ENCODE measurements at places on chromosomes 3 and 15.
A peak's percentile ranks its signal among the peaks of the same experiment; 100 is the strongest.

GRCh38 chr15:73022161-73022560, 30.1 kb upstream of the NEO1 start:
- no peak for DNase-seq

DNA sequence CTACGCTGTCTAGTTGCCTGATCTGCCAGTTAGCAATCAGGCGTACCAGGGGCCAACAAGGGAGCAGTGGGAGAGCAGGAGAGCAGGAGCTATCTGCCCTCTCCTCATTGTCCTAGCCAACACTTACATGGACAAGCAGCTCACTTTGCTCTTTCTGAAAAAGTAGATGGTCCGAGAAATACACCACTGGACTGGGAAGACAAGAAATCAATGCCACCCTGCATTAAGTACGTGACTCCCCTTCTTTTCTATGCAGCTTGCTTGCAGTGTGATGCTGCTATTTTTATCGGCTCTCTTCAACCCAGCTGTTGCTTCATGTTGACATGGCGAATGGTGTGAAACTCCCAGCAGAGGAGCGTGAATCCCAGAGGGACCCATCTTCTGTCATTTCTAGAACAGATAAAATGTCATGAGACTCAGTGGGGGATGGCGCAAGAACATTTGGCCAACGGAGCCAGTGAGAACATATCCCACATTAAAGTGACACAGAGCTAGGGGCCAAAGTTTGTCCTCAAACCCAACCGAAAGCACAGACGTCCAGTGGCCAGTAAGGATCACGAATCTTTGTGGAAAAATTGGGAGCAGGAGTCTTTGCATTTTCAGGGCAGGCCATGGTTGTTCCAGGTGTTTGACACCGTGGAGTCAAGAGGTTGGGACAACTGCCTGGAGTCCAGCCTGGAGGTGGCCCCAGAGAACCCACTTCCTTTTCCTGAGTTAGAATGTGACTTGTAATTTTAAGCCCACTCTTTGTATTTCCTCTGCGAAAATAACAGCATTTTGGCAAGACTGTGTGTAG, 53.7 kb upstream of the MEF2A start:
- DNase-seq = no peak

DNA sequence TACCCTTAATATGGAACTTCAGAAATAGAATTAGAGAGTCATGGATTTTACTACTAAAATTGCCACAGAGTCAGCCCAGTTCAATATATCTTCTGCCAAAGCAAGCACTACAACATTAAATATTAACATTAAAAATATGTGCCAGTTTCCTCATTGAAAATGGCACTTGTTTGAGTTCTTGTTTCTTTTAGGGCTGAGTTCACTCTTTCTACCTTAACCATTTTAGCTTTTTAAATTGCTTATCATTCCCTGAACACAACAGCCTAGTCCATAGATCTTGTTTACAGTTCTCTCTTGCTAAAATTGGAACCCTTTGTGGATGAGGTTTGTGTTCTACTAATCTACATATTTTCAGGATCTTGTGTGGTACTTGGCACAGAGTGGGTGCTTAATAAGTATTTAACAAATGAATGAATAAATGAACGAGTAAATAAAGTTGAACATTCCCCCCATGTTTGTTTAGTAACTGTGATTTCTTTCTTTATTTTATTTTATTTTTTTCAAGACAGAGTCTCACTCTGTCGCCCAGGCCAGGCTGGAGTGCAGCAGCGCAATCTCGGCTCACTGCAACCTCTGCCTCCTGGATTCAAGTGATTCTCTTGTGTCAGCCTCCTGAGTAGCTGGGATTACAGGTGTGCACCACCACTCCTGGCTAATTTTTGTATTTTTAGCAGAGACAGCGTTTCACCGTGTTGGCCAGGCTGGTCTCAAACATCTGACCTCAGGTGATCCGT, 46.0 kb upstream of the SLC7A14 start:
- no peak for DNase-seq

DNA sequence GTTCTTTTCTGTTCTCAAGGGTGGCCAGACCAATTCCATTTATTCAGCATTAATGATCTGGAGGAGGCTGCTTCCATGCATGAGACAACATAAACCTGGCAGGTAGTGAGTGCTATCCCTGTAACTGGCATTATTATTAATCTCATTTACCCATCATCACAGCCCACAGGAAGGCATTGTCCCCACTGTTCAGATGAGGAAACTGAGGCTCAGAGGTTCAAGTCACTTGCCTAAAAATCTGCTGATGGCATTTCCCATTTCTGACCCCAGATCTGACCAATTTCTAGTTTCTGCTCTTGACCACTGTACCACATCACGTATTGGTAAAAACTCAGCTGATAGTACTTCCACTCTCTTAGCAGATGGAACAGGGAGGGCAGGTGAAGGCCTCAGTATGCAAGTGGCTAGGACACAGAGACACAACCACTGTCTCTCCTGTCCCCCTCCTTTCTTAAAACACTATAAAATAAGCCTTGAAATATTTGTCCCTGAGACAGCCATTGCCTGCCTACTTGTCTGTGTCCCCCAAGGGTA, 36.1 kb downstream of the TRANK1 start:
- no peak for DNase-seq

DNA sequence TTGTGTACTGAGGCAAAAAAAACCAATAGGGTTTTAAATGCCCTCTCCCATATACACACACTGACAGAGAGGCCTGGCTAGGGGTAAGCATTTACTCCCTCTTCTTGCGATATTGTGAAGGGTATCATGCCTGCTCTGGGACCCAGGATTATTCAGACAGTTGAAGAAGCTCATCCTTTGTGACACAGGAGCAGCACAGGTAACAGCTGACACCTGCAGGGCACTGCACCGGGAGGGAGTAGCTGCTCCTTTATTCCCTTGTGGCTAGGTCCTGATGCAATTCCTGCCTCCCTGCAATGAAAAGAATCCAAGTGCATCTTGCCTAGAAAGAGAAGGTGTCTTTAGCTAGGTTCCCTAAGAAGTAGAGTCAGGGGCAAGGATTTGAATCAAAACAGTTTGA, 23.4 kb downstream of the POMGNT2 start:
- DNase-seq = no peak

- DNase-seq = no peak
Observed at GRCh38 chr3:108588601-108589000, 637 bp downstream of the CIP2A start.

DNA sequence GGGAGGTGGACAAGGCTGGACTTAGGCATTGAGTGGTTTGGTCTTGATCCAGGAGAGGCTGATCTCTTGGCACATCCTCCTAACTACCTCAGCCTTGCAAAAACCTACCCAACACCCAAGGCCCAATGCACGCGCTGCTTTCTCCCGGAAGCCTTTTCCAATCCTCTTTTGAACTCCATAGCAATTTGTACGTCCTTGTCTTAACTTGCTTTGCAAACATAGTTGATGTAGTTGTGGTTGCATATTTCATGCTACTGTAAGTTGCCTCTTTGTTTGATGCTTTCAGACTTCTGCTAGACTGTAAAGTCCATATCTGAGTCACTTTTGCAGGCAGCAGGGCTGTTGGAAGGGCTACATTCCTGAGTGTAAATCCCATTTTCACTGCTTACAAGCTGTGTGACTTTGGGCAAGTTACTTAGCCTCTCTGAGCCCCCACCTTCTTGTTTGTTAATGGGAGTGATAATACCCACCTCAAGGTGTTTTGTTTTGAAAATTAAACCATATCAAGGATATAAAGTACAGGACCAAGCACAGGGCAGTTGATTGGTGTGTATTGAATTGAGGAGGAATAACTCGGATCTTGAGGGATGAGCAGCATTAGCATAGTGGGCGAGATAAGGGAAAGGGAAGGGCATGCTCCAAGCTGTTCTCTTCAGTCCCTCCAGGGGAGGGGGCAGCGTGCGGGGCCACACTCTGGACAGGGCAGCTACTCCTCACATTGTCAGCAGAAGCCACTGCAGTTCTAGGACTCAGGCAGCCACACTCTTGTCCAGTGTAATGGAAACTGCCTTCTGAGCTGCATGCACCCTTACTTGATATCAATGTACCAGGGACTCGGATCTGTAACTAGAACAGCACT, 28.8 kb downstream of the SIAH2 start:
- DNase-seq = no peak

DNA sequence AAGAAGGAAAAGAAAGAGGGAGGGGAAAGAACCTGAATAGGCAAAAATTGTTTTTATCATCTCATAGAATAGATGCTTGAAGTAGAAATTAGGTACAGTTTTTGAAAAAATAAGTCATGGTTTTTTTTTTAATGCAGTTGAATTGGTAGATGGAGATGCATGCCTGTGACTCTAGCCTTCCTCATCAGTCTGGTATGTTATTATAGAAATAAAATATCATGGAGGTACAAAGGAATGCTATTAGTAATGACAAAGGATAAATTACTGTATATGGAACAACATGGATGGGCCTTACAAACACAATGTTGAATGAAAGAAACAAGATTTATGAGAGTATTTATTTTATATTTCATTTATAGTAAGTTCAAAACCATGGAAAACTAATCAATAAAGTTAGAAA, 162.4 kb upstream of the GALNT15 start:
- no peak for DNase-seq

- no peak for DNase-seq
Observed at GRCh38 chr3:149783576-149783975, 8.8 kb downstream of the ANKUB1 start.

GRCh38 chr3:115805520-115805919, 182.2 kb downstream of the GAP43 start:
- DNase-seq = no peak

- no peak for DNase-seq
Observed at GRCh38 chr3:22007368-22007767, 256.4 kb upstream of the ZNF385D start.

- peak; percentile 1 for DNase-seq
Observed at GRCh38 chr3:128854475-128854874, 24.9 kb upstream of the ACAD9 start.

GRCh38 chr15:22918056-22918455, 62.1 kb downstream of the CYFIP1 start:
- no peak for DNase-seq

- DNase-seq = no peak
Observed at GRCh38 chr15:69576035-69576526, 123.5 kb downstream of the RPLP1 start.

- no peak for DNase-seq
Observed at GRCh38 chr3:13391308-13391707, 28.8 kb downstream of the NUP210 start.

DNA sequence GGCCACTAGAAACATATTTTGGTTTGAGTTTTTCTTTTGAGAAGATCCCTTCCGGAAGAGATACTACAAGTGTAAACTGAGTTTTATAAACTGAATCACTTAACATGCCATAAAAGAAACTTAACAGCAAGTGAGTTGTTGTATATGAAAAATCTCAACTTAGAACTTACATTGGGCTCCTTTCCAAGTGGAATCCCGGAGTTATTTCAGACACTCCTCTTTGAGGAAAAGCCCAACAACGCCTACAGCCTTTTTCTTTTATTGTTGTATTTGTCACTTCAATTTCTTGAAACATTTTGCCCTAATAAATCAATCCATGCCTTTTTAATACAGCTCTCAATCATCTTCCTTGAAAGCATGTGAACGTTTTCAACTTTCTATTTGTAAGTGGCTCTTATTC, 137.3 kb downstream of the FEZF2 start:
- DNase-seq = no peak

DNA sequence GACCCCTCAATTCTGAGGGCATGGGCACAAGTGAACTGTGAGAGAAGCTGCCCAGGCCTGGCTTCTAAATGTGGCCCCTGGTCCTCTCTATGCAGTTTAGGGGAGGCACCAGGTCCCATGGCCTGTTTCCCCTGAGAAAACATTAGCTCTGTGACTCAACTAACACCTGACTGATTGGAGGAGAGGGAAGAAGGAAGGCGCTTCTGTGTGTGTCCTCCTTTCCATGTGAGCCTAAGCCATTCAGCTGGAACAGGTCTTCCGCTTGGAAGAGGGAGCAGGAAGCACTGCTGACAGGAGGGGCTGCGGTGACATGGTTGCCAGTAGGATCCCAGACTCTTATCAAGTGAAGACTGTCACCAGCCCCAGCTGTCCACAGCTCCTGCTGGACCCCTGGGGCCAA, 79.5 kb downstream of the MYLK start:
- DNase-seq = no peak

- no peak for DNase-seq
Observed at GRCh38 chr3:126743781-126744180, 39.7 kb downstream of the CHCHD6 start.

DNA sequence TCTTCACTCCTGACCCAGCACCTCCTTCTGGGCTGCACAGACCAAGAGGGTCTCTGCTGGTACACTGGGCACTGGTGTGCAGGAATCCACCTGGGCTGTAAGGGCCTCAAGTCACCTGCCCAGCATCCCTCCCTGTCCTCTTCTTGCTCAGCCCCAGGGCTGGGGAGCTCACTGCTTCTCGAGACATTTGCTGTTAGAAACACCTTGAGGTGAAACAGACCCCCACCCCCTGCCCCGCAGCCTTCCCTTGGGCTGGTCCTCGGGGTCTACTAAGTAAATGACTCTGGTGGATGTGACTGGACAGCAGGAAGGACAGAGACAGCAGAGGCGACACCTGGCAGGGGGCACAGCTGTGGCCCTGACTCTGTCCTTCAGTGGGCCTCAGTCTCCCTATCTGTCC, 29.1 kb downstream of the LOXL1 start:
- DNase-seq = no peak

DNA sequence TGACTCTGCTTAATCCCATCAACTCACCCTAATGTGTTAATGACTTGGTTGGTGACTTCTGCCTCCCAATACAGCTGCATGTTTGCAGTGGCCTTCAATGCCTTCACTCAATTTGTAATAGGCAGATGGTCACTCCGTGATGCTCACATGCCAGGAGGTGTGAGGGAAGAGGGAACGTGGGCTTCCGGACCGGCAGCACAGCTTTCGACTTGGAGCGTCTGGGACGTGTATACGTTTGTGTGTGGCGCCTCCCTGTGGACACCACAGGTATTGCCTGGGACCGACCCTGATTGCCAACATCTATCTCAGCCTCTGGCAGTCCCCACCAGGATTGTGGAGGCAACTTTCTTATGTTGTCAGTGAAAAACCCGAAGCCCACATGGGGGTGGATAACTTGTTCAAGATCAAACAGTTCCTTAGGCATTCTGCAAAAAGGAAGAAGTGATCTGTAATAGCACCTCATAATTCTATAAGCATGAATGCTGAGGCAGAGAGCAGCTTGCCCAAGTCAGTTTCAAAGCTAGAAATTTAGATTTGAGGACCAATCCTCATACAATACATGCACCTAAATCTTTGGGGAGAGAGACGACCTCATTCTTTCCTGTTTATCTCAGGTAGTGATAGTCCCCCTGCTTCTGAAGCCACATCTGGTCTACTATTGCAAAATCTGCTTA, 16.9 kb downstream of the MRPL46 start:
- DNase-seq = no peak

DNA sequence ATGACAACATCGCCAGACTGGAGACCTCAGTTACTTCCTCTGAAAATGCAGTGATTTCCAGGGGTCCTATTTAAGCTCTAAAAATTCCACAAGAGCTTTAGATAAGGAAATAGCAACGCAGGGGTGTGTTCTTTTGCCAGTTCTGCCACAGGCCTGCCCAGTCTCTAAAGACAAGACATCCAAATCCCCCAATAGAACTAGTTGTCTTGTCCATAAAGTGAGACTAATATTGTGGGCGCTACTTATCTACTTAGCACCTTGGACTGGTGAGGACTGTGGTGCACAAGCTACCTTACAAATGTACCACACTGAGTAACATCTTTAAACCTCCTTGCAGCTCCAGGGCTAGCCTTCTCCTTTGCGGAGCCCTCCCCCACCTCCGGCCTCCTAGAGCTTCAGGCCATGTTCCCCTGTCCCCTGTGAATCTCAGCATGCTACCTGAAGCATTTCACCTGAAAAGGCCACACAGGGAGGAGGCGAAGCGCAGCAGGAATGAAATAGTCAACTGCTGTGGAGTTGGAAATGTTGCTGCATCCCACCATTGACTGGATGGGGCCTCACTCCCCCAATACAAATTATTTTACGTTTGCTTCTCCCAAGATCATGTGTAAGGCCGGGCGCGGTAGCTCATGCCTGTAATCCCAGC, 9.6 kb upstream of the LRRC2 start:
- DNase-seq = no peak

Data from pulmonary artery endothelial cell (primary cell).